OCI-LY7 (cell line): ENCODE measurements at places on chromosomes 7 and 10.

DNA sequence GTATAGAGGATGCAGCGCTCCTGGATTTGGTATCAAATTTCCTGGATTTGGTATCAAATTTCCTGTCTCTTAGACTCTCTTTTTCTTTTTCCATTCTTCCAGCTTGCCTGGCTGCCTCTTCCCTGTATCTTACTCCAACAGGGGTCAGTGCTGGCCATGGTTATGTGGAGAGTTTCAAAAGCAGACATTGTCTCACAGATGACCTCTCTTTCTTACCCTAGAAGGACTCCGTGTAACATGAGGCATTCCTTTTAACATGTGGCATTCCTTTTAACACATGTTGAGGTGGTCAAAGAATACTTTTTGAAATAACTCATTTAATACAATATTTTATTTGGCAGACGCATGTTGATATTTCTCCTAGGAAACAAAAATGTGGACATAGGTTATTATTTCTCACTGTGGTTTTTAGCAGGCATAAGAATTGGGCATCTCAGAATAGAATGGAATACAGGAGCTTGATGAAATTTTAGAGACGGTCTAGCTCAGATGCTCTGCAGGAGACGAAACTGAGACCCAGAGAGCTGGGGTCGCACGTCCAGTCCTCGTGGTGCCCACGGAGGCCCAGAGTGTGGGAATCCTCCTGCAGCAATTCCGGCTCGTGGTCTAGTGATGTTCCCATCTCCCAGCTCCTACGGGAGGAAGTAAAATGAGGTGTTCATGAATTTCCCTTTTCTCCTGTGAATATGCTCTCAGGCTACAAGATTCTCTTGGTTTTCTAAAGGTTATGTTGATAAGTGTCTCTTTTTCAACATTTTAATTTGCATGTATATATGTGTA, 59.6 kb upstream of the PITRM1 start:
- DNase-seq = no peak

GRCh38 chr7:14954035-14954434, 51.5 kb upstream of the DGKB start:
- DNase-seq = no peak

GRCh38 chr7:494259-494687, 25.4 kb downstream of the PDGFA start:
- no peak for DNase-seq

DNA sequence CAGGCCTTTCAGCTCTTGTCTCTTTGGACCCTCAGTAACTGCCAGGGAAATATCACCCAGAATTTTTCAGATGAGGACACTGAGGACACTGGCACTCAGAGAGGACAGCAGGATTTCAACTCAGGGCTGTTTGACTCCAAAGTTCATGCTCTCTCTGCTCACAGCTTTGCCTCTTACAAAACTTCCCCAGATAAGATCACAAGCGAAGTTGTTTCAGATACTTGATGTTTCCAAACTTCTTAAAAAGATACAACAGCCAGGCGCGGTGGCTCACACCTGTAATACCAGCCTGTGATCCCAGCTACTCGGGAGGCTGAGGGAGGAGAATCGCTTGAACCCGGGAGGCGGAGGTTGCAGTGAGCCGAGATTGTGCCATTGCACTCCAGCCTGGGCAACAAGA, 32.4 kb upstream of the ZRANB1 start:
- no peak for DNase-seq

- DNase-seq = no peak
These were observed 4.4 kb downstream of the ZP3 start for GRCh38 chr7:76428868-76429805.

GRCh38 chr10:93993782-93994437, at the start of gene PLCE1:
TSS of gene PLCE1 (plus strand) at chr10:93993931. CDS start at chr10:94031047, 37,116 bp downstream.
- no peak for DNase-seq

- no peak for DNase-seq
These were observed 40.0 kb upstream of the INSIG1 start for GRCh38 chr7:155257482-155258225.

- DNase-seq = no peak
These were observed 399.3 kb upstream of the PRKCQ start for GRCh38 chr10:6979371-6979770.

DNA sequence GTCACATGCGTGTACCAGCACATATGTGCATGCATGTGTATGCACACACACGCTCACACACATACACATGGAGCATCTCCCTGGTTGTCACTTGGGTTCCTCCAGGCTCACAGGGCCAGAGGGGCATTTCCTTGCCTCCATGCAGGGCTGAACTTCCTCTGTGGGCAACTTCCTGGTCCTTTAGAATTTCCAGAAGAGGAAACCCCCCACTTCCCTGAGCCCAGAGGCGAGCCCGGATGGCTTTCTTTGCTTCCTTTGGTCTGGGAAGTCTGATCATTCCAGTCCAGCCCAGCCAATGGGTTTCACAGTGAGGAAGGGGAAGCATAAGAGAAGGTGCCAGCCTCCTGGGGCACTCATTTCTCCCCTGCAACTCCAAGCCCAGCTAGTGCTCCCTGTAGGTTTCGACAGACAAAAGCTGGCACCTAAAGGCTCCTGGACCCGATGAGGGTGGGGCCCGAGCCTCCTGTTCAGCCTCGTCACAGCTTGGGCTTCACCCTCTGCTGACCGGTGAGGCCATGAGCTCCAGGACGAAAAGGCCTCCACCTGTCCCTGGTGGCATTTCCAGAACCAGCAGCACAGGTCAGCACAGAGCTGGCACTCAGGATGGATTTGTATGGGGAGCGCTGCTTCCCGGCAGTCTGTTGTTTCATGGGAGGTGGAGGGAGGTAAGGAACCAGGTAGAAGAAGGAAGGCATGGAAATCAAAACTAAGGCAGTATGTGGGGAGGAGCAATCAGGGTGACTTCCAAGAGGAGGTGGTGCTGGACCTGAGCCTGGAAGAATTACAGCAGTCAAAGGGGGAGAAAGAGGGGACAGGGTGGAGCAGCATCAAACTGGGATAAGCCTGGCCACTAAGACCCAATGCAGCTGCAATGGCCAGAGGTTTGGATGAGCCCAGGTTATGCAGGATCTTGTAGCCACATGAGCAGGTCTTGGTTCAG, 23.7 kb downstream of the BTBD16 start:
- DNase-seq = no peak

GRCh38 chr10:117271427-117271826, 30.5 kb downstream of the SLC18A2 start:
- no peak for DNase-seq

GRCh38 chr7:131602994-131603372, 46.6 kb upstream of the PODXL start:
- DNase-seq = no peak

DNA sequence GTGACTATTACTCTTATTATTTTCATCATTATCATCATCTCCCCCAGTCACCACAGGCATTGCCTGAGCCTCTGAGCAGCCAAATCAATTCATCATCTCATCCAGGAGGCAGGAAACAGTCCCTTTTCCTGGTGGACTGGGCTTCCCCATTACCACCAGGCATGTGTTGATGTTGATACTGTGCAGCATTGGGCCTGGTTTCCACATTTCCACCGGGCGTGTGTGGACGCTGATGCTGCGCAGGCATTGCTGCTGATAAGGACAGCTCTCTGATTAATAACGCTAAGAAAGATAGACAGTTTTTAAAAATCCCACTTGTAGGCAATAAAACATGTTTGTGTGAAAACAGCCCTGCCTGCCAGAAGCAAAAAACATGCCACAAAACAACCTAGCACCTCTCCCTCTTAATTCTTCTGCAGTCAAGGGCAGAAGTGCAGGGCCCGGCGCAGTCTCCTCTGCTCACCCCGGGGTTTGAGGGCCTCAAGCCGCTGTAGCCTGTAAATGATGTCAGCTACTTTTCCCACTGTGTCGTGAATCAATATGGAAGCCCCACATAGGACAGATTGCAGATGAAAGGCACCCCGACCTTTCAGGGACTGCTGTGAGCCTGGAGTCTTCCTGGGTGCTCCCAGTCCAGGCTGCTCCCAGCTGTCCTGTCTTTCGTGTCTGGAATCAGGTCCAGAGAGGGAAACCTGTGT, 216.0 kb downstream of the WDR37 start:
- DNase-seq = no peak

DNA sequence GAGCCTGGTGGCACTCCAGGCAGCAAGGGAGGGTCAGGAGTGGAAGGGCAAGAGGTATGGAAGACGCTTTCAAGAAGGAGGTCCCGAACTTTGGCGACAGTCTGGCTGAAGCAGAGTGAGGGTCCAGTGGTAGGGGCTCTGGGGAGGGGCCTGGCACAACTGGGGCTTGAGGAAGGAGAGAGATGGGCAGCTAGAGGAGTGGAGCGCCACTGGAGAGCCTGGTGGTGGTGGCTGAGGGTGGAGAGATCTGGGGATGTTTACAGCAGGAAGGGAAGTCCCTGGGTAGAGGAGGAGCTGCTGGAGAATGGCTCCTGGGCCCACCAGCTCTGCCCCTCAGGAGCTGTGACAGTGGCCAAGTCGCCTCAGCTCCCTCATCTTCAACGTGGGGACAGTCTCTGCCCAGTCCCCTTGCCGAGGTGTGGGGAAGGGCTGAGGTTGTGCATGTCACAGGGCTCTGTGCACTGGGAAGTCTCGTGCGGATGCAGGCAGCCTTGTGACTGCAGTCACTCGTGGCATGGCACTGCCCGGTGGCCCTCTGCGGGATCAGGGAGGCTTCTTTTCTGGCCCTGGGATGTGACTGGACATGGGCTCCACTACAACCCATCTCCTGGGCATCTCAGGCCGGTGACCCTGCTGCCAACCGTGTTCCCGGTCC, 18.5 kb downstream of the UBTD1 start:
- no peak for DNase-seq

GRCh38 chr10:118108194-118109026, 61.7 kb upstream of the RAB11FIP2 start:
- DNase-seq = no peak

- DNase-seq = no peak
These were observed 22.8 kb upstream of the ORC5 start for GRCh38 chr7:104230606-104231005.

- no peak for DNase-seq
These were observed 25.2 kb downstream of the BAIAP2L1 start for GRCh38 chr7:98375664-98376063.

DNA sequence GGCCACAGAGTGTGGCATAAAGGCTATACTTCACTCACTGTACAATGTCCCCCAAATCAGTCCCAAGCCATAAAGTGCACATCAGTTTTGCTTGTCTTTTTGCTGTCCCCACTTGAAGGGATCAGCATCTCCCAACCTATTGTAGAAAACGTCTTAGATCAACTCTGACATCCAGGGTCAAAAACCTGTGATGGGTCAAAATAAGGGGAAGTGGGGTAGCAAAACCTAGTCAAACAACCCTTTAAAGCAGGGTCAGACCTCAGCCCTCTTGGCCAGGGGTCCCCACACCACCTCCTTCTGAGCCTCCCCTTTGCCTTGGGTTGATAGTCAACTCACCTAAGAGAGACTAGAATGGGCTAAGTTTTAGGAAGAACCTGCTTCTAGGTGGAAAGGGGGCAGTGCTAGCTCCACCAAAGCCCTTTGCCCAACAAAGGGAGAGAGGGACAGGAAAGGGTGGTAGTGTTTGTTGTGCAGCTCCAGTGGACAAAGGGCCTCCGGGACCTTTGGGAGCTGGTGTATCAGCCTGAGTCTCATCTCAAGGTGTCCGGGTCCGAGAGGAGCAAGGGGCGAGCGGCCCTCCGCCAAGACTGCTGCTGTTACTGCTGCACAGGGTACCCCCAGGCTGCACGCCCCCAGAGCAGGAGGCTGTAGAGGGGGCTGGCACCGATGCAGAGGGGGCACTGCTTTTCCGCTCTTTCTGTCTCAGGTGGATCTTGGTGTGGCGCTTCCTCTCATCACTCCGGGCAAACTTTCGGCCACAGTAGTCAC, 3.3 kb downstream of the EGR2 start:
- DNase-seq = no peak

GRCh38 chr7:74202841-74203556, 6.8 kb upstream of the LAT2 start:
- no peak for DNase-seq

- DNase-seq = no peak
These were observed 41.4 kb upstream of the AKR1C2 start for GRCh38 chr10:5045095-5045494.

DNA sequence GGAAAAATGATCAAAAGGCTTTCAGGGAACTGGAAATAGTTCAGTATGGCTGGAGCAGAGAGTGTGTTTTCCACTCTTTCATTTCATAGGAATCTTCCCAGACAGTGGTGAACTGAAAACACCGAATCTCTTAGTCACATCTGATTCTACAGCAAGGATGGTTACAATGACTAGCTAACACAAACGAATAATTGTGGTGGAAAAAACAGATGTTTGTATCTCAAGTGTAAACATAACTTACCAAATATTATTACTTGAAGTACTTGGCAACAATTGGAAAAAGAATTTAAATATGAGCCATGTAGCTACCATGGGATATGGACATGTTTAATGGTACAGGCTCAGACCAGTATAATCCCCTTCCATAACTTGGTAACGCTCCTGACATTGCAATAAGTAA, 21.1 kb upstream of the BPGM start:
- DNase-seq = no peak

DNA sequence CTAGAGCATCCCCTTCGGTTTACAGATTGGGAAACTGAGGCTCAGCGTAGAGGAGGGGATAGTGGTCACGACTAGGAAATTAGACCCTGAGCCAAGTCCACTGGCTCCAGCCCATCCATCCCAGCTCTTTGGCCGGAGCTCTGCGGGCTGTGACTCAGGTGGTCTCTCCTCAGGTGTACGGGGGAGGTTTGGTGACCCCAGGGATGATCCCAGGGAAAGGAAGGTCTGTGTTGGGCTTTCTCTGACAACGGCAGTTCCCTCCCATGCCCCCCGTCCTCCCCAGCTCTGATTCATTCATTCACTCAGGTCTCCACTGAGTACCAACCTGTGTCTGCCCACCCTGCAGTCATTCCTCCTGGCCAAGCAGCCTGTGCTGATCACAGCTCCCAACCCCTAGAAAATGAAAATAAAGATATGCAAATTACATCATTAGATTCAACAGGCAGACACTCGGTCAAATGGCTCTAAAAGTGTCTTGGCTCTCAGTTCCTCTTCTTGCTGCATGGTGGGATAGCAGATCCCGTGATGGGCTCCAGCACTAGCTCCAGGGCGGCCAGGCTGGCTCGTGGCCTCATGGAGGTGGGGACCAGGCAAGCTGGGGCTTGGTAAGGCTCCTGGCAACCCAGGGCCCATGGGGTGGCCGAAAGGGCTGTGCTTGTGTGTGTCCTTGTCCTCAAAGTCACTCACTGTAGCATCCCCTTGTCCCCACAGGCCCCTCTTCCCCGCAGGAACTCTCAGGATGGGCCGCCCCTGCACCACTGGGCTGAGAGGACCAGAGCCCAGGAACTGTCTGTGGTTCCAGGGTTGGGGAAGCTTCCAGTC, 37.8 kb downstream of the CLRN3 start:
- peak; percentile 83 for DNase-seq

DNA sequence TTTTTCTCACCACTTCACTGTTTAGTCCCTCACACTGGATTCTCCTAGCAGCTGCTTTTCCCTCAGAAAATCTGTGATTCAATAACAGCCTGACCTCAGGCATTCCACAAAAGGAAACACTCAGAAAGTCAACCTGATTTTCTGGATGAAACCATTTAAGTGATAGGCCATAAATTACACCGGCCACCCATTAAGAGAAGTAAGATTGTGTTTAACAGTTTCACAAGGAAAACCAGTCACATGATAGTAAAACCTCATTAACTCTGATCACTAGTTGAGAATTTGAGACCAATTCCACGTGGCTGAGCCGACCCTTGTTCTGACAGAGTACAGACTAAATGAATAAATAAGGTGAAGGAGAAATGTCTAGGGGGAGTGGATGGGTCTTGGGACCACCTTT, 7.7 kb downstream of the GRM8 start:
- DNase-seq = no peak

- no peak for DNase-seq
These were observed 39.5 kb upstream of the INSIG1 start for GRCh38 chr7:155258226-155258560.
